ENCODE measurements at places on chromosomes 5 and 9.
A peak's percentile ranks its signal among the peaks of the same experiment; 100 is the strongest.

DNA sequence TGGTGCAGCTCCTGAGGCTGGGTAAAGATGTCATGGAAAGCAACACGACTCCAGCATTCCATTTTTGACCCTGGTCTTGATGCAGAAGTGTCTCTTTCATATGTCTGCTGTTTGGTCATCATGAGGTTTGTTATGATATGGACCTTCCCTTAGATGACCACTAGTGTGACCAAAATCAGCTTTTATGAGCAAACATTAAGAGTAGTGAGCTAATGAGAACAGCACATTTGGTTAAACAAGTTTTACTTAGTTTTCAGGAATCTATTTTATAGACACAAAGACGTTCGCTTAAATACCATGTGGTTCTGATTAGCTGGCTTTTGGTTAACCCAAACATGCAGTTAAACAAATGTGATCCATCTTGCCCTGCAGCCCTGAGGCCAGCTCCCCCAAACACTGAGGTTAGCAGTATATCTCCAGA lies 56.7 kb upstream of the ACTBL2 start:
- no peak for DNase-seq

GRCh38 chr5:10593531-10594181 lies 29.8 kb downstream of the ANKRD33B start:
- DNase-seq, result no peak

DNA sequence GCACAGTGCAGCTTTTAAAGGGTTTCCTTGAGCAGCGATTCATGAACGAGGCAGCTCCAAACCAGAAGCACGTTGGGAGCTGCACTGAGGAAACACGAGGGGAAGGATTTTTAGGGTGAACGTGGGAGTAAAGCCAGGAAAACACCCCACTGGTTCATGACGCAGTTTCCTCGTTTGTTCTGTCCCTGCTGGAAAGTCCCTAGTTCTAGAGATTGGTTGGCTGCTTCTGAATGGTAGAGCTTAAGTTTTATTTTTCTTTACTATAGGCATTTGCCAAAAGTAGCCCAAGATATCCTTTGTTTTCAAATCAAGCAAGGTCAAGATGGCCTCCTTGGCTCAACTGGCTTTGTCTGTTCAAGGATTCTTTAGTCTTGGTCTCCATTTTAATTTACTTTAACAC lies 116.5 kb upstream of the CACNA1B start:
- DNase-seq, result no peak

- no peak for DNase-seq
Measured at GRCh38 chr5:136781464-136781863, 416.1 kb upstream of the TRPC7 start.

DNA sequence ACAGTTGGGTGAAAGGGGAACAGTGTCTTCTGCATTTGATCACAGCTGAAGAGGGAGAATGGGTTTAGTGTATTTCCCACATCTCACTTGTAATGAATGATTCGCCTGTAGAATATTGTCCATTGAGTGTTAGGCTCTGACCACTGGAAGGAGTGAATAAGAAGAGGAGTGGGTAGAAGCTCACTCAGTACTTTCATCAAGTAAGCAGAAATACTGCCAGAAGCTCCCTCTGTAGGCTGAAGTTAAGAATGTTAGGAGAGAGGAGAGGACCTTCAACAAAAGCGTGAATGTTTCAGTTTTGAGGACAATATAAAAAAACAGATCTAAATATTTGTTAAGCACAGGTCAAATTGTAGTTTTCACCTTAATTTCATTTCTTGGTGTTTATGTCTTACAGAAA lies 27.5 kb downstream of the FSD1L start:
- DNase-seq, result no peak

DNA sequence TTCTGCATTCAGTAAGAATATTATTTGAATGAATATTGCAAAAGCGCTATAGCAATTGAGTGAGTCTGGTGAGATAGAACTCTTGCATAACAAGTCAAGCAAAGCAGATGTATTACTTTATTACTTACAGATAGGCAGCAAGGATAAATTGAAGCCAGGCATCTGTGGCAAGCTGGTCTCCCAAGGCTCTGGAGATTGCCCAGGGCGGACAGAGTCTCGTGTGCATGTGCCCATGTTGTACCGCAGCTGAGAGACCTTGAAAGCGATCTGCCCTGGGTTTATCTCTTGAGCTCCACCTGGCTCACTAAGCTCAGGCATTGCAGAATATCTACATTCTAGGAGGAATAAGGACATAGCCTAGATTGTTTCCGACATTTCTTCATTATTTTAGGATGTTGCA lies 591.6 kb downstream of the ISL1 start:
- DNase-seq, result no peak

DNA sequence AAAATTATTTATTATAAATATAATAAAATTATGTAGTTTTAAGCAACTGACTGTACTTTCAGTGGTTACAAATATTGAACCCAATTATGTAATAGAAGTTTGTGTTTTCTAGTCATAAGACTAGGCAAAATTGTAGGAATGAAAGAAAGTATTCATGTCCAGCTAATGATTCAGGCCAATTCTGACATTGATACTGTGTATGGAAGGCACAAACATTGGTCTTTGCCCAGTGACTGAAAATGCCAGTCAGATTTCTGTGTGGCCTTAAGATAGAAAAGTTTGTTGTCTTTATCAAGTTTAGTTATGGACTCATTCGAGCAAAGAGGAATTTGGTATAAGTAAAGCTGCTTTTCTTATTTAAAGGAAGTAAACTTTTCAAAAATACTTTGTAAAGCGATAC lies 60.3 kb downstream of the SLC12A2 start:
- DNase-seq, result no peak

DNA sequence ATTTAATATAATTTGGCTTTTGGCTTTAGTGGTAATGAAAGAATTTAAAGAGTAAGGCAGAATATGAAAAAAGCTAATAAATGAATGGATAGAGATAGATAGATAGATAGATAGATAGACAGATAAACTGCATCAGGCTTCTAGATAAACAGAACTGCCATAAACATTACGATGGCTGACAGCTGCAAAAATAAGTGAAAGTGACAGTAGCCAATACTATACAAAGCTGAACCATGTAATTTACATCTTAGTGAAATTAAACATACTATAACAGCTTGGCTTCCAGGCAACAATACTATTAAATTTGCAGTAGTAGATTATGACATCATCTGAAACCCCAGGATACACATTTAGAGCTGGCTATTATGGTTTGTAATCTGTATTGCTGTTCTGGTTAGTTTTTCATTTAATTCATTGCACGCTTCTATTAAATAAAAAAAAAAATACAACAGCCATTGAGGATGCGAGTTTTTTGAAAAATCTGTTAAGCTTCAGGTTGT lies 1354.8 kb downstream of the PTPRD start:
- DNase-seq, result no peak

GRCh38 chr5:116626272-116626723 lies 51.7 kb upstream of the SEMA6A start:
- no peak for DNase-seq

GRCh38 chr9:116468369-116468768 lies 218.7 kb upstream of the TRIM32 start:
- no peak for DNase-seq

GRCh38 chr9:36006549-36007315 lies 30.0 kb upstream of the RECK start:
- DNase-seq, result no peak

GRCh38 chr9:135693771-135694170 lies 5.5 kb downstream of the SOHLH1 start:
- no peak for DNase-seq

GRCh38 chr5:27773166-27773565 lies 734.8 kb upstream of the CDH9 start:
- no peak for DNase-seq

GRCh38 chr5:111563031-111563822 lies 50.9 kb upstream of the STARD4 start:
- DNase-seq, result no peak

- no peak for DNase-seq
Measured at GRCh38 chr5:125592856-125593255, 830.4 kb upstream of the GRAMD2B start.

- no peak for DNase-seq
Measured at GRCh38 chr9:134809292-134809691, 71.3 kb upstream of the FCN2 start.

DNA sequence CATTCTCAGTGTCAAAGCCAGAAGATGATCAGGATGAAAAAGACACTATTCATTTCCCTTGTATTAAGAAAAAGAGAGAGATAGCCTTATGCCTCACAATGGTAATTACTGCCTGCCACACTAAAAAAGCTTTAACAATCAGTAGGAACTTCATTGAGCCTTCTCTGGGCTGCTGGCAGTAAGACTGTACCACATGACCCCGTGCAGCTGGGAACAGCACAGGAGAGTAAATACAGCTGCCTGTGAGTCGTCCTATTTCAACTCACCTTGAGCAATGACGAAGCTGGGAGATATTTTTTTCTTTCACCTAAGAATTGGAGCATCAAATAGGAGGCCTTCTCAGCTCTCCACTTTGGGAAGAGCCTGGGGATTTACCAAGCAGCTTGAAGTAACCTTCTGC lies 316.3 kb downstream of the GABRB2 start:
- DNase-seq, result no peak

GRCh38 chr5:150557509-150557872 lies 49.6 kb downstream of the NDST1 start:
- DNase-seq, result no peak

DNA sequence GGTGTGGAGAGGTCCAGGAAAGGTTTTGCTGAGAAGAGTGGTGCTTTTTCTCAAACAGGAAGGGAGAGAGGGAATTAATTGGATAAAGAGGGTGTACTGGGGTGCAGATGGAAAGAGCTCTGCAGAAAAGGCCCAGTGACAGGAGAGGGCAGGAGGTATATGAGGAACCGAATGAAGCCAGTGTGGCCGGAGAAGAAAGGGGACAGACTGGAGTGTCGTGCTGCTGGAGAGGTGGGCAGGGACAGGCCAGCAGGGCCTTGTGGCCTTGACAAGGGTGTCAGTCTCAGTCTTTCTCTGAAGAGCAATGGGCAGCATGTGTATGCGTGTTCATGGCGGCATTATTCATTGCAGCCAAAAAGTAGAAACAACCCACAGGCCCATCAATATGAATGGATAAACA lies 48.1 kb downstream of the ARHGEF37 start:
- DNase-seq, result no peak

DNA sequence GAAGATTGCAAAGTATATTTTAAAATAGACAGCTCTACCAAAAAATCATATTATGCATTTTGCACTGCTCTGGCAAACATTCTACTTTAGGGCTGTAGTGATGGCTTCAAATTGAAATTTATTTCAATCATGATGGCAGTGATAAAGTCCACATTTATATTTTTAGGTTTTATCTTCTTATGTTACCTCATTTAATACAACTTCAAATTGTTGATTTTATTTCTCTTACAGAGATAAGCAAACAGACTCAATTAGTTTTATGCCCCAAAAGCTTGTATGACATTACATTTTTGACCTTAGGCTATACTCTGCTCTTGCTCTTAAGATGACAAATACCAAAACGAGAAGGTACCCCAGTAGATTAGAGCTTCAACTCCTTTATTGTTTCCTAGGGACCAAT lies 87.4 kb downstream of the CYLC2 start:
- no peak for DNase-seq

GRCh38 chr9:79023134-79023580 lies 548.6 kb upstream of the TLE4 start:
- peak; percentile 43 for DNase-seq

DNA sequence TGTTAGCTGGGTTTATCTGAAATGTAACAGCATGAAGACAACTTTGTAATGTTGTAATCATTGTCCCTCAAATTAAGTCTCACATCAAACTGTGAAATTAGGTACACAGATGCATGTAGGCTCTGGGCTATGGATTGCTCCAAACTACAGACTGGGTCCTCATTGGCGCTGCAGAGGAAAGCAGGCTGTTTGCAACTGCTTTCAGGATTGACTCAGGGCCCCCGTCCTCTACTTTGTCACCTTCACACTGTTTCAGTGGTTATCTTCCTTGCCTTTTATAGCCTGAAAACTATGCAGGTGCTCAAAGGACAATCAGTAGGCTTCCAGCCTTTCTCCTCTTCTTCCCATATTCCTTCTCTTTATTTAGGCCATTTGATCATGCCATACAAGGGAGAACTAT lies 18.0 kb downstream of the GRAMD2B start:
- no peak for DNase-seq

- no peak for DNase-seq
Measured at GRCh38 chr9:94817291-94818177, 91.0 kb downstream of the AOPEP start.

DNA sequence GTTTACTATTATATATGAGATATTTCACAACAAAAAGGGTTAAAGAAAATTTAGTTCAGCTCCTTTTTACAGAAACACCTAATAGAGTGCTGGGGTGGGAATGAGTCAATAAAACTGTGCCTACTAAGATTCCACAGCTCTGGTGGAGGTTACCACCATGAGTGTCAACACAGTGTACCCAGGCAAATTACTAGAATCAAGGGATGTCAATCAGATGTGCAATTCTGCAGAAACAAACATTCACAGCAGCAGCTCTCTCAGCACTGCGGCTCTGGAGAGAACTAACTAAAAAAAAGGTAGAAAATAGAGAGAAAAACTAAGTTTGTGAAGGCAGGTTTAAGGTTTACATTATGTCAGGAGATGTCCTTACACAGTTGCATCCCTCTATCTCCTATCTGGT lies 1313.0 kb downstream of the MAT2B start:
- DNase-seq, result no peak

DNA sequence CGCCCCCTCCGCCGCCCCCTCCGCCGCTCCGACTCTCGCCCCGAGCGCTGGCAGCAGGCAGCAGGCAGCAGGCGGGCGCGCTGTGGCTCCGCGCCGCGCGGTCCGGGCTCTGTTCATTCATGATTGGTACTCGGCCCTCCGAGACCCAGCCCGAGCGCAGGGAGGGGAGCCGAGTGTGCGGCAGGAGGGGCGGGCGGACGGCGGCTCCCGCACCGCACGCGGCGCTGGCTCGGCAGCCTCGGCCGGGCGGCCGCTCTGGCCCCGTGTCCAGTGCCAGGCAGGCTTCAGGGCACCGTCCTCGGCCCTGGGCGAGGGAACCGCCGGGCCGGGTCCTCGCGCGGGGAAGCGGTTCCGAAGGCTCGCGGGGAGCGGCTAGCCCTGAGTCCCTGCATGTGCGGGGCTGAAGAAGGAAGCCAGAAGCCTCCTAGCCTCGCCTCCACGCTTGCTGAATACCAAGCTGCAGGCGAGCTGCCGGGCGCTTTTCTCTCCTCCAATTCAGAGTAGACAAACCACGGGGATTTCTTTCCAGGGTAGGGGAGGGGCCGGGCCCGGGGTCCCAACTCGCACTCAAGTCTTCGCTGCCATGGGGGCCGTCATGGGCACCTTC lies at the start of gene KCNIP1:
KCNIP1 (plus strand) TSS at position 31 of the 607 bp plus-strand sequence.
- DNase-seq, result no peak

DNA sequence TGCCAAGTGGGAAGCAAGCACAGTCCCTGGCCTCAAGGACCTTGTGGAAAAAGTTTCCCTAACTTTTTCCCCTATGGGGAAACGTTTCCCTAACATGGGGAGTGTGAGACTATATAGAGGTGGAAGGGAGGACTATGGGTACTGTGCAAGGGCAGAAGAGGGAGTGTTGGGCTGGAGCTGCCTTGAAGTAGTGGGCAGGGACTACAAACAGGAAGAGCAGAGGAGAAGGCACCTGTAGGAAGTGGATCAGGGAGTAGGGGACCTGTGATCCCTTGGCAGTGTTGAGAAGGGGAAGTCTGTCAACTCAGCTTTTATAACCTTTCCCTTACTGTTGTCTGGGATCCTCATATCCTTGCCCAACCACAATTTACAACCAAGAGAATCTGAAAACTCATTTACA lies 1.4 kb downstream of the CMYA5 start:
- DNase-seq, result no peak

- no peak for DNase-seq
Measured at GRCh38 chr5:148623741-148624140, 30.6 kb downstream of the HTR4 start.

- no peak for DNase-seq
Measured at GRCh38 chr9:72902268-72902667, 50.6 kb downstream of the ALDH1A1 start.

GRCh38 chr5:98722188-98722587 lies 51.3 kb upstream of the RGMB start:
- no peak for DNase-seq
